Caudate nucleus (tissue), 63 donors: ENCODE measurements at places on chromosomes 7 and 10.

DNA sequence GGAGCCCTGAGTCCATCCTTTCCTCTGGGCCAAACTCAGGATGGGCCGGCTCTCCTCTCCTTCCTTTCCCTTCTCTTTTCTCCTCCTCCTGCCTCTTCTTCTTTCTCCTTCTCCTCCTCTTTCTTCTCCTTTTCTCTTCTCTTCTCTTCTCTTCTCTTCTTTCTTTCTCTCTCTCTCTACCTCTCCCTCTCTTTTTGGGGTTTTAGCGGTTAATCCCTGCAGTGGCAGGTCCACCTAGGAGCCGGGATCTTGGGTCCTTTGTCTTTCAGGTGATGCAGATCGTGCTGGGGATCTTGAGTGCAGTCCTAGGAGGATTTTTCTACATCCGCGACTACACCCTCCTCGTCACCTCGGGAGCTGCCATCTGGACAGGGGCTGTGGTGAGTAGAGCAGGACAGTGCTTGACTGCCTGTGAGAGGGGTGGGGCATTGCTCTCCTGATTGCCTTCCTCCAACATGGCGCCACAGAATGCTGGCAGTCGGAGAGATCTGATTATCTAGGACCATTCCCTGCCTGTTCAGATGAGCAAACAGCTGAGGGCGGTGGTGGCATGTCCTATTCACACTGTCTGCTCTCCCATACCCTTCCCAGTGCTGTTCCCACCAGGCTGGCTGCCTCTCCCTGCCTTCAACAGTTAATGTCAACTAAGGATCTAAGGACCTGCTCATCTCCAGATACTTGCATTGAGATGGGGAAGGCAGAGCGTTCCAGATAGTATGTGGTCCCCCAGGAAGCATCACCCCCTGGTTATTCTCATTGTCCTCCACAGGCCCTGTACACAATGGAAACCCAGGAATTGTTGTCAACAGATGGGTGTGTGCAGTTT, 1.6 kb downstream of the TMEM176A start:
- DNase-seq = no peak

GRCh38 chr7:149713731-149714068, 59.7 kb downstream of the ZNF467 start:
- no peak for DNase-seq

DNA sequence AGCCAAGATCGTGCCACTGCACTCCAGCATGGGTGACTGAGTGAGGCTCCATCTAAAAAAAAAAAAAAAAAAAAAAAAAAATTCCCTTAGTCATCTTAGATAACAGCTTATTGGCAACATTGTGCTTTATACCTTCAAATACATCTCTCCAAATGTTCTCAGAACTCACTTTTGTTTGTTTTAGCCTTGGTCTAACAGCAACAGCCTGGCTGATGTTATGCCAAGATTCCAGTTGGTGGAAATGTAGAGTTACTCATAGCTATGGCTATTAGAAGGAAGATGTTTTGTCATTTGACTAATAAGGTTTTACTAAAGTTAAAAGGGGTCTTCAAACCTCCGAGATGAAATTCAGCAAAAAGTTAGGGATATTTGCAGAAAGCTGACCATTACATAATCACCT, 481.4 kb downstream of the NEBL start:
- no peak for DNase-seq

- DNase-seq = no peak
Measured at GRCh38 chr10:91054325-91054724, 133.4 kb upstream of the ANKRD1 start.

GRCh38 chr7:139829025-139829774, at the start of gene TBXAS1:
TSS of gene TBXAS1 (plus strand) at chr7:139829264. CDS start at chr7:139829391, 127 bp downstream.
- DNase-seq = no peak

DNA sequence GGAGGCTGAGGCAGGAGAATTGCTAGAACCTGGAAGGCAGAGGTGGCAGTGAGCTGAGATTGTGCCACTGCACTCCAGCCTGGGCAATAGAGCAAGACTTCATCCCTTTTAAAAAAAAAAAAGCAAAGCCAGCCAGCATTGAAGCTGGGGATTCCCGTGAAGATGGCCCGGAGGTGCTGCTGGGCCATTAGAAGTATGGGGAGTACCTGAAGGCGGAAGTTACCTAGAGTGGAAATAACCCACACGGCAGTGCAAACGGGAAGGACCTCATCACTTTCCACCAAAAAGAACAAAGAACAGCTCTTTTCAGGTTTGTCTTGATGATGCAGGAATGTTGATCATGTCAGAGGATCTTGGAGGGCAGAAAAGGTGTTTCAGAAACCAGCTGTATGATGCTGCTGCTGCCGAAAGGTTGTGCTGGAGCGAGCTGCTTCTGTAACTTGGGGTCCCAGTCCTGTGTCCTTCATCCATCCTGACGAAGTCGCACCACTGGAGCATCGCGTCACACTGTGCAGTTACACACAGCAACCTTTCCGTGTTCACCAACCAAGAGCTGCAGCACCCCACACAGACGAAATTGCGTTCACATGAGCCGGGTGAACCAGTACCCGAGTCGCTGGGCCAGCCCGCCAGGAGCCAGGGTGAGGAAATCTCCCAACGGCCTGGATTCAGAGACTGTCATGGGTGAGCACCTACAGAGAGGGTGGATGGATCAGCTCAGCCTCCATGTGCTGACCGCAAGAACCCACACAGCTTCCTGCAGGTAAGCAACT, 8.2 kb downstream of the ZFAND2A start:
- DNase-seq = no peak

GRCh38 chr10:89741126-89741762, 39.9 kb downstream of the KIF20B start:
- DNase-seq = no peak
